ENCODE measurements at places on chromosomes 2 and 18.
A peak's percentile ranks its signal among the peaks of the same experiment; 100 is the strongest.

DNA sequence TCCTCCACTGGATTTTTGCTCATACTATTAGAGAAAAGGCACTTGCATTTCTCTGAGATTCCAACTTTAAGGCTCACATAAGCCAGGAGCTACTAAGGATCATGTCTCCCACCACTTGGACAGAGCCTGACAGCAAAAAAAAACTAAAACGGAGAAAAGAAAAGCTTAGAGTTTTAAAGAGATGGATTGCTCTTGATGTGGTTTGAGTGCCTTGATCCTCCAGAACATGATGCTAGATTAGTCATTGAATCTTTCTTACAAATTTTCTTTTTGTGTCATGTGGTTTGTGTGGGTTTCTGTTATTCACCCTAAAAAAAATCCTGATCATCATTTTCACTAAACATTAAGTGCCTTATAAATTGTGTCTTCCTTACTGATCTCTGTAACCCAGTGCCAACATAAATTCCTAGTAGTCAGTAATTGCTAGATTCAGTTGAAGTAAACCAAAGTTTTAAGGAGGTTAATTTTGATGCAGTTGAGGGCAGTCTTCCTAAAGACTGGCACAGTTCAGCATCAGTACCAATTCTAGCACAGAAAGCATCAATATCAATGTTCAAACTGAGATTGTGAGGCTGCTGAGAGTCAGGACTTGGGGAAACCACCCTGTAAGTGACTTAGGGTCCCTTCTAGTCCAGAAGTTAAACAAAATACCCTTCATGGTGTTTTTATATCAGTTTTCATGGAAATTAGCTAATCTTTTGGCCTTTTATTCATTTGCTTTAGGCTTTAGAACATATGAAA, 206.3 kb downstream of the RAD51AP2 start:
- peak; percentile 35 for ATAC-seq

DNA sequence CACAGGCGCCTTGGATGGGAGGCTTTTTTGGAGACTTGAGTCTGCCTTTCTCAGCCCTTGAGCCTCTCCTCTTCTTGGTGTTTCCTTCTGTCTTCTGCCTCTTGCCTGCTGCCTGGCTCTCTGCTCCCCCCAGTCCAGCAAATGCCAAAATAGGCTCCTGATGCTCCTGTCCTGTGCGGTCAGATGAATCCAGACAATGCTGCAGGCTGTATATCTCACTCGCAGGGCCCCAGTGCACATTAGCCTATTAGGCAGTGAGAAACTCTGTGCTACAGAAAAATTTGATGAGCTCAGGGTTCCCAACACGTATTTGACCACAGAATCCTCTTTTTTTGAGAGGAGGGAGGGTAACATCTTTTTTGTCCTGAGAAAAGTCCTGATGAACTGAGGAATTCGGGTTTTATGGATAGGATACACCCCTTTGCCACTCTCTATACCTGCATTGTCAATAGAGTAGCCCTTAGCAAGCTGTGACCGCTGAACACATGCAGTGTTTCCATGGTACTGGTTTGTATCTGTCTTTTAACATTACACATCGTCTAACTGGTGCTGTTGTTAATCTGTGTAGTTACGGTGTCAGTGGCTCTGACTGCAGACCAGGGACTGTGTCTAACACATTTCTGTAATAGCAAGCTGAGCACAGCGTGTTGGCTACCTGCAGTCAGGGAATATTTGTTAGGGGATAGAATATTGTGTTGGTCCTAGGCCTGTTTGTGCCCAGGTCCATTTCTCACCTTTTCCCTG, 50.8 kb downstream of the FAM228A start:
- no peak for ATAC-seq

DNA sequence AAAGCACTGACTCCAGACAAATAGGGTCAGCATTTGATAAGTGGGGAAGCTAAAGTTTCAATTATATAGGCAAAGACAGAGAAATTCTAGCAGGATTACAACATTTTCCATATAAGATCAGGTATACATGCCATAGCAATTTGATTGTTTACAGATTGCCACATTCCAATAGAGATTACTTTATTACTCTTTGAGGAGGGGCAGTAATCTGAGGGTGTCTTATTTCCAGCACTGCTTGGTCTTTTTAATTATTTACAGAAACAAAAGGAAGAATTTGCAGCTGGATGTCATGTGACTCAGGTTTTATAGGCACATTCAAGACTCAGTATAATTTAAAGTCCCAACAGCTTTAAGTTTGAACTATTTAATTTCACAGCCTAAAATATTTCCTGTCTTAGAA, 42.5 kb upstream of the GPR39 start:
- ATAC-seq = no peak

- ATAC-seq = peak; percentile 57
Observed at GRCh38 chr2:161273038-161273760, 35.0 kb upstream of the PSMD14 start.

DNA sequence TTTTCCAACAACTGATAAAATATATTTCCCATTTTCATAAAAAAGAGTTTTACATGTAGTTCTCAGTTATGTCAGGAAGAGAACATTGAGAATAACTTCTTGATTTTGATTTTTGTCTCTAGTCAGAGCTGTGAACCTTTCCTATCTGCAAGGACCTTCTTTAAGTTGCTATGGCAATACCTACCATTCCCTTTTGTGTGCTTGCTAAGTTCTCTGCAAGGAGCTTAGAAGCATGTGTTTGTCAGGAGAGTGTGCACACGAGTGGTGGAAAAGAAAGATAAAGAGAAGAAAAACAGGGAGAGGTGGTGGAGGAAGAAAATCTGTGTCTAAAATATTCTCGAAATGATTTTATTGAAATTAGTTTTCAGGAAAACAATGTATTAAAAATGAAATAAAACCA, 140.3 kb upstream of the SLC8A1 start:
- ATAC-seq = no peak

DNA sequence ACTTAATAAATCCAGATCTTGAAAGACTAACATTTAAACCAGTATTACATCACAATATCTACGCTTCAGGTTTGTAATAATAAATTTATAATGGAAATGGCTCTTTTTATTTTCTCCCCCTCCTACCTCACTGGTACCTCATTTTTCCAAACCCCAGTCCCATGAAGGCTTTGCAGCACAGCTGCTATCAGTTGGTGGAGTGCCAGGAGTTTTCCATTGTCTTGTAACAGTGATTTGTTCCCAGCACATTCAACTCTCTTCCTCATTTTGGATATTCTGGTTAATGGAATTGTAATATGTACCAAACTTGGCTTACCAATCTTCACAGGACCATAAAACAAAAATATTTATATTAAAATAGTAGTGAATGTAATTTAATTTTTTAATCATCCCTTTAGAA, 91.2 kb downstream of the VRK2 start:
- no peak for ATAC-seq

DNA sequence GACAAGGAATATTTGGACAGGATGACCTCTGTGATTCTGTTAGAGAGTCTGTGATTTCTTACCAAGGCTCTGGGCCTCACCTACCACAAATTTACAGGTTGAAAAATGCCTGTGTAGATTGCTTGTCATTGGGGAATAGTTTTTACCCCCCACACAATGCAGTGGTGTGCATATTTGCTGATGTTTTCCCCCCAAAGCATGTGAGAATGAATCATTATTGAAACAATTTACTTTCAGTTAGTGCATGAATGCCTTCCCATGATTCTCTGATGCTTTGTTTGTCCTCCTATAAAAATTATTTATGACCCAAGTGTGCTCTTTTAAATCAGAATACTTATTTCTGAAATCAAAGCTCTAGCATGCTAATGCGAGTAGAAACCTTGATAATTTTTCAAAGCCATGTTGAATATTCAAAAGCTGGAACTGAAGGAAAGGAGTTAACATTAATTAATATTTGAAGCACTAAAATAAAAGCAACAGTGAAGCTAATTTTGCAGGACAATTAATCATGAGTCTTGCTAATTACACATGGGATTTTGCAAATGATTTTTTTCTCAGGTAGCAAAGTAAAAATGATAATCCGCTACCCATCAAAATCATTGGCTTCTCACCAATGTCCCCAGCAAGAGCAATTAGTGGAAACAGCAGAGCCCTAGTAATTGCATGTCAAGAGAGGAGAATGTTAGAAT, 361.2 kb upstream of the HNRNPA3 start:
- ATAC-seq = no peak

DNA sequence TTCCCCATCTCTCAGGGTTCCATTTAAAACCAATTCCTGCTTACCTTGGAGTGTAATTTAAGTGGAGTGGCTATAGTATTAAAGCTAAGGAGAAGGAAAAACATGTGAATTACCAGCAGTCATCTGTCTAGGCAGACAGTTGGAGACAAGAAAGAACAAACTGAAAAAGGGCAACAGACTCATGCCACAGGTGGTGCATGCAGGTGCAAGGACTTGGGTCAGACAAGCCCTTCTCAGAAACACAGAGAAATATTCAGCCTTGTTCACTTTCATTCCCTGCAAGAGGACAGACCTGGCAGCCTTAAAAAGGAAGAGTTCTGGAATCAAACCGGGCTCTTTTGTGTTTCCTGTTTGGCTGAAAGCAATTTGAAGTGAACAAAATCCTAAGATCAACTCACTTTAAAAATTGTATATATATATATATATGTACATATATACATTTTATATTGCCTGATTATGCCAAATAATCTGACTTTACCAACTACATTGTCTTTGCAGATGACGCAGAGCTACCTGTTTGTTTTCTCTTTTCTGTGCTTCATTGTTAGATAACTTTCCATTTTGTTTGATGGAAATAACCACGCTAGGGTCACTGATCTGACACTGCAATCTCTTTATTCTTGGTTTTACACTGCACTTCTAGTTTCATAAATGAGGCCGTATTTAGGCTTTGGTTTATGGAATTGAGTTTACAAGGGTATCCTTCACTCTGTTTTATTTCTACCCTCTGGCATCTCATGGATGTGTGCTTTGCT, 35.1 kb upstream of the VPS54 start:
- ATAC-seq = no peak

DNA sequence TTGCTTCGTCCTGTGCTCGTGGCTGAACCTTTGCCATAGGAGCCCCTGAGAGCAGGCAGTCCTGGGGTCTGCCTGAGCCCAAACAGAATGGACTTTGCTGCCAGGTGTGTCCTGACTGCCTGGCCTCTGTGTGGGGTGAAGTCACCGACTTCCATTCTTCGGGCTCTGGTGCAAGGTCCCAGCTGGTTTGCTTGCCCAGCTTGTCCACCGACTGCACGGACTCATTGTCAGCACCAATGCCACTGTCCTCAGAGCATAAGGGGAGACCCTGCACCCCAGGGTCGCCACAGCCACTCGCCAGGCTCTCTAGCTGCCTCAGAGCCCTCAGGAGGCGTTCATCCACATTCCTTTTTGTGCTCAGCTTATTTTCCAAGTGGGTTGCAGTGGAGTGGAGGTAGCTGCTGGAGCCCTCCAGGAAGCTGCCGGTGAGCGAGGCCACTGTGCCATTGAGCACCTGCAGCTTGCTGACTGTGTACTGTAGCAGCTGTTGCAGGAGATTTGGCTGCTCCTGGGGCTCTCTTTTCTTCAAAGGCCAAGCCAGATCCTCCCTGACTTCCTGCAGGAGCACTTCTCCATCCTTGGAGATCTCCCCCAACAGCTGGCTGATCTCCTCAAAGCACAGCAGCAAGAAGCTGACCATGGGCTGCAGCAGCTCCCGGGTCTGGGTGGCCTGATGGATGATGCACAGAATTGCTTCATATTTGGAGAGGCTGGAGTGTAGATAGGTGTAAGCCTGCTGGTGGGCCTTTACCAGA, 1.2 kb downstream of the PCARE start:
- ATAC-seq = no peak

GRCh38 chr2:130986890-130987493, 106.3 kb downstream of the FAM168B start:
- no peak for ATAC-seq

- no peak for ATAC-seq
Observed at GRCh38 chr2:108937367-108938017, 51.5 kb downstream of the EDAR start.

GRCh38 chr2:197191940-197192322, 118.6 kb downstream of the ANKRD44 start:
- ATAC-seq = peak; percentile 91

All from activated T-helper 17 cell treated with anti-CD3 and anti-CD28 coated beads, Interleukin-2, amount 50 U/mL, for 72 hours (primary cell).